NCI-H1694 (cell line): ENCODE measurements at places on chromosomes 1 and 21.

- no peak for DNase-seq
These were observed 31.5 kb downstream of the LYST start for GRCh38 chr1:235835226-235835625.

- no peak for DNase-seq
These were observed 17.7 kb upstream of the STX12 start for GRCh38 chr1:27755286-27755685.

- no peak for DNase-seq
These were observed 49.4 kb upstream of the CD34 start for GRCh38 chr1:207960346-207960745.

- no peak for DNase-seq
These were observed 3.9 kb upstream of the CLCA1 start for GRCh38 chr1:86464819-86465218.

DNA sequence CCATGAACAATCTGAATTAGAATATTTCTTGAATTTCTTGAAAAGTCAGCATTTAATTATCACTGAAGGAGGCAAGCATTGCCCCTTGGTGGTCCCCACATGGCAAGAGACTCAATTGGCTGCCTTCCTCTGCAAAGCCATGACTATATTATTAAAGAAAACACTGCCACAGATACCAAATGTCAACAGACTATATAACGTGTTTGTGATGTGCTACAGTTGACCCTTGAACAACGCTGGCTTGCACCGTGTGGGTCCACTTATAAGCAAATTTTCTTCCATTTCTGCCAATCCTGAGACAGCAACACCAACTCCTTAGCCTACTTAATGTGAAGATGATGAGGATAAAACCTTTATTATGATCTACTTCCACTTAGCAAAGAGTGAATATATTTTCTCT is 66.5 kb downstream of the NRIP1 start:
- DNase-seq, result no peak

DNA sequence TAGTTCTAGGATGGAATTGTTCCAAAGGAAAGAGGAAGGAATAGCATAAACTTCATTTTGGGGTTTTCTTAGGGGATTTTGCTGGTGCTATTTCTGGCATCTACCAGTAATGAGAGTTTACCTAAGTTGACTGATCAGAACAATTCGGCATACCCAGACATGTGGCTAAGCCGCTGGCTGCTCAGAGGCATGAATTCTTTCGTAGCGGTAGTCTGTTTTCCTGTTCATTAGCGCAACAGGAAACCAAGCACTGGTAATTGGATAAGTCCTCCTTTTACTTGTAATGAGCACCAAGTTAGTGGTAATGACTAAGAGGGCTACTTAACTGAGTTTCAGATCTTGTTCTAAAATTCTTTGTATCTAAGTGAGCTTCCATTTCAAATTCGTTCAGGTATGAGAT is 38.6 kb downstream of the C21orf91 start:
- DNase-seq, result no peak
